Activated CD4-positive, alpha-beta T cell treated with anti-CD3 and anti-CD28 coated beads, Interleukin-2, amount 50 U/mL, for 24 hours (primary cell): ENCODE measurements at places on chromosomes 12 and 14.

DNA sequence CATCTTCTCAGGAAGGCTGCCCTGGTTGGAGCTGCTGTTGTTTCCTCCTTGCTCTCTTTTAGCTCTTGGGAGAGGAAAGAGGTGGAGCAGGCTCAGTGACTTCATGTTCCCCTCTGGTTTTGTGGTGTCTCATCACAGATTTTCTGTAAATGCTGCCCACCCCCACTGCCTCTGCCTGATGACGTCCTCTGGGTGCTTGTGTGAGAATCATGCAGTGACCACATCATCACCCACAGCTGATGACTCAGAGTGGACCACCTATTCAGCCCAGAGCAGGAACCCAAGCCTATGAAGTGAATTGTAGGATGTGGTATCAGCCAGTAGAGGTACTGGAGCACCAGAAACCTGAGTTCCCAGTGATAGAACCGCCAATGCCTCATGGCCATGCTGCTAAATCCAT is at the start of gene GZMB:
GZMB (minus strand) TSS at position 33 of the 400 bp plus-strand sequence; CDS start at position 3, 30 bp downstream.
- no peak for DNase-seq

GRCh38 chr12:3355378-3355900 is 135.6 kb upstream of the PRMT8 start:
- no peak for DNase-seq

GRCh38 chr14:34682787-34683321 is 31.5 kb downstream of the CFL2 start:
- no peak for DNase-seq

DNA sequence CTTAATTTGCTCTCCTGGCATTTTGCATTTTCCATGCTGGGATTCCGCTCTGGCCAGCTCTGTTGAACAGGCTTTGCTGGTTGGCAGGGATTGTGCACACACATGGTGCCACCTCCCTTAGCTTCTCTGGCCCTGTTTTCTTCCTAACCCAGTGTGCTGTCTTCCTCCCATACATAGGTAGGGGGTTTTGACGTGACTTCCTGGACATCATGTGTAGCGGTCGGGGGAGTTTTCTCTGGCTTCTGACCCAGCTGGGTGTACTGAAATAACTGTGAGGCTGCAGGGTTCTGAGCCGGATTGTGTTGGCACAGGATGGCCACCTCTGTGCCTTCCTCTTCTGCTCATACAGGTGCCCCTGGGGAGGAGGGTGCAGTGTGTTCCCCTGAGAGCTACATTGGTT is 25.7 kb downstream of the C14orf132 start:
- DNase-seq = no peak

- DNase-seq = no peak
Measured at GRCh38 chr14:68325267-68325807, 467.5 kb downstream of the ZFP36L1 start.

- no peak for DNase-seq
Measured at GRCh38 chr14:95675486-95675885, 10.7 kb upstream of the TCL1B start.

DNA sequence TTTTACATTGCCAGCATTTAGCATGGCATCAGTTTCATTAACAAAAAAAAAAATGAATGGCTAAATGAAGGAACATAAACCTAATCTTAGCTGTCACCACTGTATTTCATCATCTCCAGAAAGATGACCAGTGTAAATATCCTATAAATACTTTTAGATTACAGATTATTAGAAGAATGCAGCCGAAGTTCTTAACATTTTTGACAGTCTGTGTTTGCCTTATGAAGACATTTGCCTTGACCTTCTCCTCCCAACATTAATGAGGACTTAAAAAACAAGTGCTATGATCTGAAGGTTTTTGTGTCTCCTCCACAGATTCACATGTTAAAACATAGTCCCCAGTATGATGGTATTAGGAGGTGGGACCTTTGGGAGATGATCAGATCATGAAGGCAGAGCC is 253.0 kb downstream of the SNAPC1 start:
- DNase-seq = no peak
